ENCODE measurements at places on chromosomes 11 and 22. TPM values are rescaled to one million over a fixed set of nuclear protein-coding genes. Genes with fewer than 3 reads are reported as not detected.

The SORL1 gene
- 0.51 TPM for polyA plus RNA-seq

The FKBP2 gene
- polyA plus RNA-seq, result 404 TPM

The SEC14L3 gene
- not detected for polyA plus RNA-seq

The FOLR1 gene
- polyA plus RNA-seq, result 0.37 TPM

The NLRP14 gene
- polyA plus RNA-seq, result not detected

The MMP27 gene
- not detected for polyA plus RNA-seq

The FJX1 gene
- 3.4 TPM for polyA plus RNA-seq

The RBX1 gene
- polyA plus RNA-seq, result 123 TPM

The TMEM45B gene
- not detected for polyA plus RNA-seq

The PARVA gene
- polyA plus RNA-seq, result 20.1 TPM

The TECTA gene
- polyA plus RNA-seq, result 1.9 TPM

The CECR2 gene
- 6.4 TPM for polyA plus RNA-seq

The SUSD2 gene
- 6.5 TPM for polyA plus RNA-seq

The TMPRSS13 gene
- 0.22 TPM for polyA plus RNA-seq

- DNase-seq, result no peak
These were observed 148.7 kb downstream of the MYO18B start for GRCh38 chr22:25890651-25891050.

GRCh38 chr11:117217141-117218084, 14.5 kb downstream of the PCSK7 start:
- no peak for DNase-seq

GRCh38 chr11:126102436-126102981, 39.8 kb upstream of the CDON start:
- DNase-seq, result peak; percentile 49

GRCh38 chr22:33902073-33902472, 18.2 kb downstream of the LARGE1 start:
- DNase-seq, result no peak

- DNase-seq, result no peak
These were observed 28.6 kb downstream of the PRCP start for GRCh38 chr11:82871646-82872045.

DNA sequence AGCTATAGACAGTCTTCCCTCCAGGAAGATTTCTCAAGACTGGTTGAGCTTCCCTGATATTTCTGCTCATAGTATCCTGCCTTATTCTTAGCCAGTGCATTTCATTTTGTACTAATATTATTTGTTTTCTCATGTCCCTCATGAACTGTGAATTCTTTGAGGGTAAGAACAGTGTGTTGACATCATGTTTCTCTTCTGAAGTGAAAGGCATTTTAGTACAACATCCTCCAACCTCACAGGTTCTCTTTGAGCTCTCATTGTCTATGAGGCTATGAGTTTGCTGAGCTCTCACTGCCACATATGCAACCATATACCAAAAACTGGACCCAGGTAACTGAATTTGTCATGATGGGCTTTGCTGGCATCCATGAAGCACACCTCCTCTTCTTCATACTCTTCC, at the start of gene OR6Q1:
Gene OR6Q1, plus strand, starts transcription at position 301 of the 400 bp plus-strand sequence. Its CDS starts 0 bp downstream, at position 301.
- DNase-seq, result no peak

DNA sequence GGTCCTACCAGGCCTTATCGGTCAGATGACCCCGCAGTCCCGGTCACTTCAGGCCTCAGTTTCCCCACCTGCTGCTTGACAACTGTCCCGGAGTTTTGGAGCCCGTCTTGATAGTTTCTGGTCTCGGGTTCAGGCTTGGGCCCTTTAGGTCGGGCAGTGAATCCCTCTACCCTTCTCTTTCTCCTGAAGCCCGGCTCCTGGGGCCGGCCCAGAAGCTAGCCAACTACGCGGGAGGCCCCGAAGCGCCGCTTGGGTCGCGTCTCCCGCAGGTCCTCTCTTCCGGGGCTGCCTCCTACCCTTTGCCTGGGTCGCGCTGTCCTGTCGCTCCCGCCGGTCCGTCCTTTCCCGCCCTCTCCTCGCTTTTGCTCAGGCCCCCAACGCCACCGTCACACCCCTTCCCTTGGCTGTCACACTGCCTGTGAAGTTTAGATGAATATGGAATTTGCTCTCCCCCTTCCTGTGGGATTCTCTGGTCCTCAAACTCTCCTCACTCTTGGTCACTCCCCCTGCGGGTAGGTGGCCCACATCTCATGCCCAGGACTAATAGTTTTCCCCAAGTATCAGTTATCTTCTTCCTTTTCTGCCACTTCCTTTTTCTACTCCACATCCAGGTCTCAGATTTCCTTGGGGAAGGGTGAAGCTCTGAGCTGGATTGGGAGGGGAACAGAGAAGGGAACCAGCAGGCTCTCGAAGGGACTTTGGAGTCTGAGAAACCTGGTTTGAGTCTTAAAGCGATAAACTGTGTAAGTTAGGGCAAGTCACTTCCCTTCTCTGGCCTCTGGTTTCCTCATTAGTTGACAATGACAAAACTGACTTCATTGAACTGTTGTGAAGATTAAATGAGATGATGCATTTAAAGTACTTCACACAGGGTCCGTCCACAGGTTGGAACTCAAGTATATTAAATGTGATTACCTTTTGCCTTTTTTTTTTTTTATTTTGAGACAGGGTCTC, 790 bp downstream of the RAB1B start:
- no peak for DNase-seq

DNA sequence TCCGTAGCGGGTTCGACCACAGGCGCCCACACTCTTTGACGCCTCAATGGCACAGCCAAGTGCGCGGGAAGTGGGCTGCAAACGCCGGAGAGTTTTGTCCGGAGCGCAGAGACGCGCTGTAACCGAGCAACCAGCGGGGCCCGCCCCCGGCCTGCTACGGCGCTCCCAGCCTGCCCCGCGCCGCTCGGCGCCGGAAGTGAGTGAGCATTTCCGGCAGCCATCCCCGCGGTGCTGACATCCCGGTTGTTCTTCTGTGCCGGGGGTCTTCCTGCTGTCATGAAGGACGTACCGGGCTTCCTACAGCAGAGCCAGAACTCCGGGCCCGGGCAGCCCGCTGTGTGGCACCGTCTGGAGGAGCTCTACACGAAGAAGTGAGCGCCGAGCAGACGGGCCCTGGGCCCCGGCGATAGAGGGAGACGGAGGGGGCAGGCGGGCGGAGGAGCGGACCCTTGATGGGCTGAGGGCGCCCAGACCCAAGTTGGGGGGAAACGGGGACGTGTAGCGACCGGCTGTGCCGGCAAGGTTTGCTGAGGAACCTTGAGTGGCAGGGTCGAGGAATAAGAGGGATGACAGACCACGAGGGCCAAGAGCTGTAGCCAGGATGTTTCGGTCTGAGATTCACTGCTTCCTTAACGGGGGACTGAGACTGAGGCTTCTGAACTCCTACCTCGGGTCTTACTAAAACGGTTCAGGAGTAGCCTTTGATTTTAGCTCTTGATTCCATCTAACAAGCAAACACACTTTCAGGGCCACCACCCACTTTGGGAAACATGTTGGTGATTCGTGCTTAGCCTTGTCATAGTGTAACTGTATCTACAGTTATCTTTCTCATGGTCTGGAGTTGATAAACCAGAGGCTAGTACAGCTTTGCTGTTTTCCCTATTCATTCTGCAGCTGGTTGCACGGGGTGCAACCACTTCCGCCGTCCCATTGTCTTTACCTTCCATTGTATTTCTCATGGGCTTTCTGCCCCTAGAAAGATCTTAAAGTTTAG, at the start of gene PSMD13:
Gene PSMD13, plus strand, starts transcription at position 203 of the 994 bp plus-strand sequence. Its CDS starts 74 bp downstream, at position 277.
- peak; percentile 87 for DNase-seq

DNA sequence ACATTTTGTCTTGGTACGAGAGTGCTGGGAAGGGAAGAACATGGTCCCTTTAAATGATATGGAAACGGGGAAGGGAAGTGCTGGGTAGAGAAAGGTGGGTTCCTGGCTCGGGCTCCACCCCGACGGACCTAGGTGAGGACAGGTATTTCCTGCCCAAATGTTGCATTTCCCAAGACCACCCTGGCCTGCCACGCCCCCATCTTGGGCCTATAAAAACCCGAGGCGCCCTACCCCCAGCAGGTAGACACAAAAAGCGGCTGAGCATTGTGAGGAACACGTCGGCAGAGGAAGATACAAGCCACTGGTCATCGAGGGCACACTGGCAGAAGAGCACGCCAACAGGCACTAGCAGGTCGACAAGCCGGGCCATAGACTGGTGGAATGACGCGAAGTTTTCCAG, 99.4 kb downstream of the AASDHPPT start:
- DNase-seq, result no peak

- no peak for DNase-seq
These were observed 9.9 kb upstream of the SEC14L3 start for GRCh38 chr22:30481711-30482110.

DNA sequence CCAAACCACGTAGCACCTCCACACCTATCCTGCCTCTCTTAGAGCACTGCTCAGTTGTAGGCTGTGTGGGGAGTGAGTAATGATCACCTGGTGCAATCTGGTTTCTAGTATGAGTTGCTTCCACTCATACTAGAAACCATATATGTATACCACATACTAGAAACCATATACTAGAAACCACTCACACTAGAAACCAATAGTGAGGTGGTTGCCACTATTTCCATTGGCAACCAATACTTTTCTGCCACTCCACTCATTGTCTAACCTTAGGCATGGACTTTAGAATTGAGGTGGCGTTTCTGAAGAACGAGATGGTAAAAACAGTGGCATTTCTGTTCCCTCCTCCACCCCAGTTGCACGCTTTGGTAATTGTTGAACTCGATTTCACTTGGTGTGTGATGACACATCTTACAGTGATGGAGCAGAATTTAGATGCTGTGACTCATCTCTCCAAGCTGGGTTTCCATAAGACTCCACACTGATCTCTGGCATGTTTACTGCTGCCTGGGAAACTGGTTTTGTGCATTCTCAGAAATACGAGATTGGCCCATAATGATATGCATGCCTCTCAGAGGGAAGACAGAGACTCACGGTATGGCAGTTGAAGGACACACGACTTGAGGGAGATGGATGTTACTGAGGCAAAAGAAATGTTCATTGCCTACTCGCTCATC, 82.9 kb downstream of the KIRREL3 start:
- no peak for DNase-seq

DNA sequence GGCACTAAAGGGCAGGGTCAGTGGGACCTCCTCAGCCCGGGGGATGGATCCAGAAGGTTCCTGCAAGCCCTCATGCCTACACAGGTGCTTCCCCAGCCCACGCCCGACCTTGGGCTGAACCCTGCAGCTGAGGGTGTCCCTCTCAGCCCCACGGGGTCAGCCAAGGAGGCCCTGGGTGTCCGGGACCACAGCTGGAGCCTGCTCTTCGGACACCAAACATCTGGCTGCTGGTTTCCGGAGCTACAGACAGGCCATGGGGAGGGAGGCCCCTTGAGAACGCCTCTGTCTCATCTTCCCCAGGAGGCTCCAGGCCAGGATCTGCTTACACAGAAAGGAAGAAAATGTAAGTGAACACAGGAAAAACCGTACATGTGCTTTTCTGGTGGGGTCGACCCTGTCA, 355.7 kb downstream of the MN1 start:
- peak; percentile 63 for DNase-seq

GRCh38 chr22:31286360-31287255, 5.7 kb downstream of the PIK3IP1 start:
- no peak for DNase-seq

DNA sequence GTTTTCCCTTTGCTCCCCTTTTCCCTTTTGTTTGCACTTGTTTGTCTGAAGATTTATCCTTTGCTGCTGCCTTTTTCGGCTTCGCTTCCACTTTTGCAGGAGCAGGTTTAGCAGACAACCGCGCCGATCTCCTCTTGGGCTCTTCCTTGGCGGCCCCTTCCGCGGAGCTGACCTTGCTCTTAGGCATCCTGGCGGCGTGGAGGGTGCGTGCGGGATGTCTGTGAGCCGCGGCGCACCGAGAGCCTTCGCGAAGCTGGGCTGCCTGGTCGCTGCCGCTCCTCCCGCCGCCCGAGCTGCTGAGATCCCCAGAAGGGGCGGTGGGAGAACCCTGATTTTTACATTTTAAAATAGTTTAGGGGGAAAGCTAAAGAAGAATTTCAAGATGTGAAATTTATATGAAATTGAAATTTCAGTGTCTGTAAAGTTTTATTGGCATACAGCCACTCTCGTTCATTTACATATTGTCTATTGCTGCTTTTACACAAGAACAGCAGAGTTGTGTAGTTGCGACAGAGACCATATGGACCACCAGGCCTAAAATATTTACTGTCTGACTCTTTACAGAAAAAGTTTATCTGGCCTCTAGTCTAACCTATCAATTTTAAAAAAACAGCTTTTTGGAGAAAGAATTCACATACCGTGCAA, 105.2 kb upstream of the RRM1 start:
- DNase-seq, result no peak

- DNase-seq, result no peak
These were observed at the start of gene CD6 for GRCh38 chr11:60971520-60971919. Gene CD6, plus strand, starts transcription at chr11:60971680. Its CDS starts 186 bp downstream, at chr11:60971866.

DNA sequence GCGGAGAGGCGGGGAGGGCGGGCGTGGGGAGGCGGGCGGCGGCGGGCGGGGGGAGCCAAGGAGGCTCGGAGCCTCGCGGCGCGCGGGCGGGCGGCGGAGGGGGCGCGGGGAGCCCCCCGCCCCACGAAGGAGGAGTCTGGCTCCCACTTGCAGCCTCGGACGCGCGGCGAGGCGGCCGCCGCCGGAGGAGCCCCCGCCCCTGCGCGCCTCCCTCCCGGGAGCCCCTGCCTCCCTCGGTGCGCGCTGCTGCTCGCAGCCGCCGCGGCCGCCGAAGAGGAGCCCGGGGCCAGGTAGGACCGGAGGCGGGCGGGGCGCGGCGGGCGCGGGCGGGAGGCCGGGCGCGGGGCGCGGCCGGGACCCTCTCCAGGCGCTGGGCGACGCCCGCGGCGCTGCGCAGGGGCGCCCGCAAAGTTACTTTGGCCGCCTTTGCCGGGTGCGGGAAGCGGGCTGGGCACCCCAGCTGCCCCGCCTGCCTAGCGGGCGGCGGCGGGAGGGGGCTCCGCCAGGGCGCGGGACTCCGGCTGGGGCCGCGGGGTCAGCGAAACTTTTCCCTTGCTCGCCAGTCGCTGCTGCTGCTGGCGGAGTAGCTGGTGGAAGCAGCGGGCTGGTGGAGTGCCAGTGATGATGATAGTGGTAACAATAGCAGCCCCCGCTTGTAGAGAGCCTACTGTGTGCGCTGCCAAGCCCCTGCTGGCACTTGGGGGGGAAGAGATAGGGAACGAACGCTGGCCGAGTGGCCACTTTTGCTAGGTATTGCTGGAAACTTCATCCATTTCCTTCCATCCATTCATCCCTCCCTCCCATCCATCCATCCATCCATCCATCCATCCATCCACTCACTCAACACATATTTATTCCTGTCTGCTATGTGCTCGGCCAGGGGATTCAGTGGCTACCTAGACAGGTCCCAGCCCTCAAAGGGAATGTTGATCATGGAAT, at the start of gene MPPED1:
Gene MPPED1, plus strand, starts transcription at position 146 of the 939 bp plus-strand sequence. CDS start 12,972 bp downstream, outside the sequence.
- no peak for DNase-seq

DNA sequence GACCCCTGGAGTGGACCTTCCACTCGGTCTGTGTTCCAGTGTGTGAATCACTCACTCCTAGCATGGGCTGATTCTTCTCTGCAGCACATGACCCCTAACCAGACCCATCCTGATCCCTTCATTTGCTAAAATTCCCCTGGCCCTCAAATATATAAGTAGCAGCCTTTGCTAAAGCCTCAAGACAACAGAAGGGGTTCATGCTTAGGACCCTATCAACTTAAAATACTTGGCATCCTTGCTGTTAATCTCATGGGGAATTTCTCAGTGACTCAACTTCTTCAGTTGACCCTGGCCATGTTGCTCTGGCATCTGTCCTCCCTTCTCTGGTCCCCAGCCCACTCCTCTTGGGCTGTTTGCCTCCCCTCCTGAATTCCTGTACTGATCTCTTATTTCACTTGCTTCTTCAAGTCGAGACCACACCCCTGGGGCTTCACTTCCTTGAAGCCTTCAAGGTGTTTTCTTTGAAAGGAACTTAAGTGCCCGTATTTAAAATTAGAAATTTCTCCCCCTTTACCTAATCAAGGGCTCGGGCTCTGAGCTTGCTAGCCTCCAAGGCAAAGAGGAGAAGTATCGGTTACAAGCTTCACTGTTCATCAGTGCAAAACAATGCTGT, 23.6 kb downstream of the NNMT start:
- no peak for DNase-seq

- DNase-seq, result peak; percentile 26
These were observed 173.2 kb upstream of the SORL1-AS1 start for GRCh38 chr11:121625777-121626506.
